Skin of body (tissue), 3 donors: ENCODE measurements at places on chromosomes 16 and 17. TPM values are rescaled to one million over a fixed set of nuclear protein-coding genes. Genes with fewer than 3 reads are reported as not detected.

GRCh38 chr16:74583926-74584666, 22.8 kb downstream of the GLG1 start:
- no peak for DNase-seq

MT1E gene
- 13.8 TPM for total RNA-seq

PRSS36 gene
- total RNA-seq = 0.99 TPM

DNA sequence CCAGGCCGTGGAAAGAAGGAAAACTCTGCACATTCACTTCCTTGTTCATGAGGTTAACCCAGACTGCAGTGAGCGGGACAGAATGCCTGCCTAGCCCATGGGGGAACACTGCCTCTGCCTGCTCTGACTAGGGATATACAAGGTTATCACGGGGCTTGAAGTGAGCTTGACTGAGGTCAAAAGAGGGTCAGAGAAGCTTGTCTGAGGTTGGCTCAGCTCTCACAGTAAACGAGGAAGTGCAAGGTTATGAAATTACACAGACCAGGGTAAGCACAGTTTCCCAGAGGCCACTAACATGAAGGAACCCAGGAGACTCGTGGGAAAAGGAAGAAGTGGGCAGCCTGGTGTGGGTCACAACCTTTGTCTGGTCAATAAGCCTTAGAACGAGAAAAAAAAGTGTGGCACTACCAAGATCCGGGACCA, 28.7 kb downstream of the HIC1 start:
- DNase-seq = no peak

- DNase-seq = peak; percentile 18
Observed at GRCh38 chr17:6435968-6436367, 1.0 kb upstream of the AIPL1 start.

DNA sequence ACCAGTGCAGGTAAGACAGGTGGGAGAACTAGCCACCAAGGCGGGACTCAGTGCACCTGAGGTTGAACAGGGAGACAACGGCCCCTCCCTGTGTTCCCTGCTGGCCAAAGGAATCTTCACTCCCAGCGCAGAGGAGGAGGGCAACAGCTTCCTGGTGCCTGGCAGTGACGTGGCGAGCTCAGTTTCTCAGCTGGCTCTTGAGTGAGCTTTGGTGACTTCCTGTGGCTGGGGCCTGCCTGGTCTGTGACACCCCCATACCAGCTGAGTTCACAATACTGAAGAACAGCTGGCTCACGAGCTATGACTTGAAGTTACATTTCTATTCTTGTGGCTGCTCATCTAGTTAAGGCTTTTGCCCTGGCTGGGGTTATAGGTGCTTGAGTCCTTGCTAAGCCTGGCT, 26.1 kb downstream of the WNT9B start:
- no peak for DNase-seq

- DNase-seq = no peak
Observed at GRCh38 chr17:61974115-61974514, 46.3 kb upstream of the INTS2 start.

HEXIM1 gene
- total RNA-seq = 21.8 TPM

DNA sequence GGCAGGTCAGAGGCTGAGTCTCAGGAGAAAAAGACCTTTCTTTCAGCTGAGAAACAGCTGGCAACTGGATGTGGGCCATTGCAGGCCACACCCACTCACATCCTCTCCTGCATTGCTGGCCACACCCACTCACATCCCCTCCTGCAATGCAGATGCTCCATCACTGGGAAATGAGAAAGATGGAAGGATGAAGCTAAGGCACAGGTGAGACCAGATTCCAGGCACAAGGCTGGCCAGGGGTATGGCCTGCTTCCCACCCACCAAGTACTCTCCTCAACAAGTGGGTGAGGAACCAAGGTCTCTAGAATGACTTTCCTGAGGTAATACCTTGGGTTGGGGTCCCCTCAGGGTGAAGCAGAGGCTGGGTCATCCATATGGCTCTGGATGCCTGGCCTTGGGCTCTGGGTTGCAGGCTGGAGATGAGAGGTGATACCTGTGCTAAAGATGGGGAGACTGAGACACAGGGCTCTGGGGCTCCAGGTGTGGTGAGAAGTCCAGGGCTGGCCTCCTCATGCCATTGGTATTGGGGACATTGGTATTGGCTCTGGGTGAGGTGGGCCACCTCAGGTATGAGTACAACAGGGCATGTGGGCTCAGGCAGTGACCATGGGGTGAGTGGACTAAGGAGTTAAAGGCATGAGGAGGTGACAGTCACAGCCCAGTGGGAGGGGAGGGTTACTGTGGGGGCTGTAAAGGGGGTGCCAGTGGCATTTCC, 1726.8 kb downstream of the TP53TG3F start:
- DNase-seq = no peak

DNA sequence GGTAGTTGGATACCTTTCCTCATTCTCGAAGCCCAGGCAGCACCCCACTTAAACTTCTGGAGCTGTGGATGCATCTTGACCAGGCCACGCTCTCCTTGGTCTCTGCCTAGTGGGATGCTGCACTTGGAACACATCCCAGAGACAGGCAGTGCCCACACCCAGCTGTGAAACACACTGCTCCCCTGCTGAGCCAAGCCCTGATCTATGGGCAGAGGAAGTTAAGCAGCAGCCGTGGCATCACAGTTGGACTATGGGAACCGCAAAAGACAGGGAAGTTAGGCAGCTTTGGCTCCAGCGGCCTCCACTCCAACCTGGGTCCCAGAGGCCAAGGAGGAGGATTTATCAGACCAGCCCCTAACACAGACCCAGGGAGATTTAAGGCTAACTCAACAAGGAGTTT, 284.8 kb upstream of the CCL2 start:
- DNase-seq = no peak

DNA sequence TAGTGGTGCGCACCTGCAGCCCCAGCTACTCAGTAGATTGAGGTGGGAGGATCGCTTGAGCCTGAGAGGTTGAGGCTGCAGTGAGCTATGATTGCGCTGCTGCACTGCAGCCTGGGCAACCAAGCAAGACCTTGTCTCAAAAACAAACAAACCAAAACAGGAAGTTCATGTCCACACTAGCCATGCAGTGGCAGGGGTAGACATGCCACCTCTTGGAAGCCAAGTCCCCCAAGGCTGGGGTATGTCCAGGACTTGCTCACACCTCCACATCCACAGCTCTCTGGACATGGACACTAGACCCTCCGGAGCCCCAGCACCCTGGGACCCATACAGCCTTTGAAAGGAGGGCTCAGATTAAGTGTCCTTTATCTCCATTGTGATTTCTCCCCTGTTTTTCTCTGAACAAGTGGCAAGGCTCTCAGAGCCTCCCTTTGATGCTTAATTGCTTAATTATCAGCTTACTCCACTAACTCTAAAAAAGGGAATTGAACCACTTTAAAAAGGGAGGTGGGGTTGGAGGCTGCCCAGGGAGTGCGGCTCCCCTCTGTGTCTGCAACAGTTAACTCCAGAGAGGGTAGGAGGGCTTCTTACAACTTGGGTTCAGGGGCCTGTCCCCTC, 424.6 kb upstream of the C16orf82 start:
- no peak for DNase-seq

GRCh38 chr17:67386965-67387551, 10.0 kb downstream of the PITPNC1 start:
- no peak for DNase-seq

CTRB1 gene
- total RNA-seq = not detected

DNA sequence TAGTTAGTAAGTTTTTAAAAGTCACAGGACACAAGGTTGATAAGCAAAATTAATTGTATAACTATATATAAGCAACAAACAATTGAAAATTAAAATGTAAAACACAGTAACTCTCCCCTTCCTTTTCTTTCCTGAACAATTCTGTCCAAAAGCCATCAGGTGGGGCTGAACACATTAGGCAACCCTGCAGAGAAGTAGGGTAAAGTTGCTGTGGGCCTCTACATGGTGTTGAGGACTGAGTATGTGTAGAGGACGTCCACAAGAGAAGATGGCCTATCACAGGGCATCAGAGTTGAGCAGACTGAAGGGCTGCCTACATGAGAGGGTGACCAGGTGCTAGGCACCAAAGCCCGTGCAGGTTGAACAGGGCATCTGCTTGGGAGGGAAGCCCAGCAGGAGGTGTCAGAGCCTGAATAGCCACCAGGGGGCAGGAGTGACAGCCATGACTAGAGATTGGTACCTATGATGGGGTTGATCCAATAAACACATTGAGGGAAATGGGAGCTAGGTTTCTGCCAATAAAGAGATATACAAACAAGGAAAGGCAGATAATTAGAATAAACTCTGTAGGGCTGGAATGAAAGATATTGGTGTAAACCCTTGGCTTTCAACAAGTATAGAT, 415.1 kb downstream of the NPIPA8 start:
- DNase-seq = no peak

LGALS9B gene
- total RNA-seq = 1.2 TPM

CHD9NB gene
- total RNA-seq = 3.6 TPM

GRCh38 chr16:29743827-29744531, 1.8 kb downstream of the C16orf54 start:
- no peak for DNase-seq

GRCh38 chr17:64534187-64534586, 27.4 kb downstream of the CEP95 start:
- DNase-seq = no peak

MT1H gene
- total RNA-seq = not detected

ZFPM1 gene
- total RNA-seq = 0.69 TPM

GRCh38 chr16:5906351-5906750, 808.8 kb upstream of the EEF2KMT start:
- DNase-seq = no peak

DNA sequence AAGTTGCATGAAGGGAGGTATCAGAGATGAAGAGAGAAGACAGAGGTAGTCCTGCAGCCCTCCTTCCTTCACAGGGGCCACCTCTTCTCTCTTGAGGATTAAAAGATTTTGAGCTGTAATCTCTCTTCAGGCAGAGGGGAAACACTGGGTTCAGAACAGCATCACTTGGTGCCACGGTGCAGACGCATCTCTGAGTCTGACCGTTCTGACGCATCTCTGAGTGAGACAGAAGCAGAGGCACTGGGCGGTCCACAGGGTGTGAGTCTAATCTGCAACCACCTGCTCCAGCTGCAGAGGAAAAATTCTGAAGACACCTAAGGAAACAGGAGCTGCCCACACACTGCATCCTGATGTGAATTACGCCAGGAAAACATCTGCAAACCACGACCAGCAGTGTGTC, 5.3 kb upstream of the KRT37 start:
- no peak for DNase-seq

SPNS2 gene
- total RNA-seq = 24.1 TPM

AXIN2 gene
- 29.9 TPM for total RNA-seq

DNA sequence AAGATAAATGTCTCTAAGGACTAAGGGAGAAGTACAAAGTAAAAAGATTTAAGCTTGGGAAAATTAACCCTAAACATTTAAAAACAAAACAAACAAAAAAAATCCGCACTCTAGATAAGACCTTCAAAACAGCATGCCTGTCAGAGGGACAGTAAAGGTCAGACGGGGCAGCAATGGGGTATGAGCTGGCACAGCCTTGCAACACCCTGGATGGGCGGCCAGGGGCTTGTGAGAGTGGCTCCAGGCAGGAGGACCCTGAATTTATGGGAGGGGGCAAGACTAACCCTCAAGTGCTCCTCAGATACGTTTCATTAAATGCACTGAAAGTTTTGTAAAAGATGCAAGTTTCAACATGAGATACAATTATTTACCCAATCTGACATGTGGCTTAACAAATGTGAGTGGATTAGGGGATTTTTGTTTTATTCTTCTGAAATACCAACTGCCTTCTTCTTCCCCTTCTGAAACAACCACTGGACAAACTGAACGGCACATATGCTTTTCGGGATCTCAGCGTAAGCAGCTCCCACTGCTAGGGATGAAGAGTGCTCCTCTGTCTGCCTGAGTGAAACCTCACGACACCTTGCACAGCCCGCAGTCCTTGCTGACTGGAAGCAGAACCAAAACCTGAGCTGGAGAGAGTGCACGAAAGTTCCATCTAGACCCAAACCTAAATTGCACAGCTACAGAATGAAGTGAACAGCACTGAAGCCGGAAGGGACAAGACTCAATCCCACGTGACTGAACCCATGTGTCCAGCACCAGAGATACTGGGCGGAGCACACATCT, 128.4 kb downstream of the ANKRD11 start:
- no peak for DNase-seq

GRCh38 chr17:82632451-82632850, 15.8 kb downstream of the WDR45B start:
- DNase-seq = no peak

CDK5R1 gene
- 1.6 TPM for total RNA-seq

DNA sequence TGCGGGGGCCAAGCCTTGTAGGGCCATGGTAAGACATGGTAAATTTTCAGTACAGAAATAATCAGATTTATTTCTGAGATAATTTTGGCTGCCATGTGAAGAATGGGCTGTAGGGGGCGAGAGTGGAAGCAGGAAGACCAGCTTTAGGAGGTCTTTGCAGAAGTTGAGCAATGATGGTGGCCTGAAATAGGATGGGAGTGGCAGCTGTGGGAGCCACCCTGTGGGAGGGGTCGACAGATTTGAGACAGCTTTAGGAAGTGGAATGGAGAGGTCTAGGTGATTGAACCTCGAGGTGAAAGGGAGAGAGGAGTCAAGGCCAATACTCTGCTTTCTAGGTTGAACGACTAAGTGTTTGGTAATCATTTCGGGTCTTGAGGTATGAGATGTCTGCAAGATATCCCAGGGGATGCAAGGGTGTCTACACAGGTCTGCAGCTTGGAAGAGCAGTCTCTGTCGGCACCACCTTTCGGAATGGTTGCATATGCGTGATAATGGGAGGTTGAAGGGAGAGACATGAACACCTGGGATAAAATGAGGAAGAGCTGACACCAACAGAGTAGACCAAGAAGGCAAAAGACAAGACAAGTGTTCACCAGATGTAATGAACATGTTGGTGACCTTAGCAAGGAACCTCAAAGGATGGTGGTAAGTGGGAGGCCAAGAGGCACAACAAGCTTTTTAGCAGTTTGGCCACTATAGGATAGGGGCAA, 4.2 kb upstream of the ATXN7L3 start:
- DNase-seq = no peak
